ENCODE measurements at places on chromosomes 13 and 19.
A peak's percentile ranks its signal among the peaks of the same experiment; 100 is the strongest.

GRCh38 chr19:2329149-2329478, 630 bp downstream of the SPPL2B start:
- no peak for DNase-seq

- peak; percentile 57 for DNase-seq
Observed at GRCh38 chr13:19587635-19588300, 26.4 kb upstream of the TPTE2 start.

DNA sequence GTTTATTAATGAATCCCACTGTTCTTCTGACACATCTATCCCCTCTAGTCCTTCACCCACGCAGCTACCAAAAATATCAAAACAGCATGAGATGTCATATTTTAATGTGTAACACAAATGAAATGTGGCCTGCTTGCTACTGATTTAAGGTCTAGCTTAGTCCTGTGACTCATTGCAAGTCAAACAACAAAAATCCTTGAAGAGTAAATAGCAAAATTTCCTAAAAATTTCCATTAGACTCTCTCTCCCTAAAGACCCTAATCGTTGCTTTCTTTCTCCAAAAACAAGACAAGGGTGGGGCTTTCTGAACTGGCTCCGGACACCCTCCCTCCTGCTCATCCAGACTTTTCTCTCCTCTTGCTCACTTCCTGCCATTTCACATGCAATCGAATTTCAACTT, 99.9 kb upstream of the IPO5 start:
- no peak for DNase-seq

DNA sequence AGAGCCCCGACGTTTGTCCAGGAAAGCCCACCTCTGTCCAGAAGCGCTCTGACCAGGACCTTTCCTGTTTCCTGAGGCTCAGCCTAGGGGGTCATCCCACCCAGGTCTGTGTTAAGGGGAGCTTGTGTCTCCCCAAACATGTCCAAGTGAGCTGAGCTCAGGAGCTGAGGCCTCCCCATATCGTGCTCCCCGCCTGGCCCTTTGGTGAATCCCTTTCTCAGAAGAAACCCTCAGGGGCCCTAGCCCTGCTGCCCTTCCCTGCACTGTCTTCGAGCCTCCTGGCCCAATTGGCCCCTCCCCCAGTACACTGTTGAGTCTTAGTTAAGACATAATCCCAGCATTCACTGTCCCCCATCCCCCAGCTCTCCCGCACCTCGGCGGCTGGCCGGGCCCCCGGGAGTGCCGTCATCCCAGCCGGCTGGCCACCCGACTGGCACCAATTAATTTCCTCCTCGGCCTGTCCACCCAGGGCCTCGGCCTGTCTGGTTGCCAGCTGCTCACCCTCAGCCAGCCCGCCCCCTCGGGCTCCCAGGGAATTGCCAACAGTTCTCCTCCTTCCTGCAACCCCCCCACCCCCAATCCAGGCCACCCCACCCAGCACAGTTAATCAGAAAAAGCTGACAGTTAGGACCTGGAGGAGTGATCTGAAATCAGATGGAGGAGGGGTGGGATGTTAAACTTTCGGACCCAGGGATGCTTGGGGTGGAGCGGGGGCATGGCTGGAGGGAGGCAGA, 13.6 kb downstream of the IER2 start:
- peak; percentile 94 for DNase-seq

GRCh38 chr13:43143591-43143990, 120.2 kb downstream of the DNAJC15 start:
- no peak for DNase-seq

GRCh38 chr13:102089177-102089576, 312.7 kb downstream of the FGF14 start:
- DNase-seq, result no peak

Data from fibroblast of pulmonary artery (primary cell).